ENCODE measurements at places on chromosomes 3 and 15.

- DNase-seq: no peak
Measured at GRCh38 chr3:126782536-126782935, 78.5 kb downstream of the CHCHD6 start.

GRCh38 chr3:73924048-73924447 lies 299.3 kb upstream of the PDZRN3 start:
- DNase-seq: no peak

- no peak for DNase-seq
Measured at GRCh38 chr15:35104526-35105147, 19.5 kb upstream of the NANOGP8 start.

- DNase-seq: no peak
Measured at GRCh38 chr15:85362436-85363081, 17.8 kb upstream of the AKAP13 start.

DNA sequence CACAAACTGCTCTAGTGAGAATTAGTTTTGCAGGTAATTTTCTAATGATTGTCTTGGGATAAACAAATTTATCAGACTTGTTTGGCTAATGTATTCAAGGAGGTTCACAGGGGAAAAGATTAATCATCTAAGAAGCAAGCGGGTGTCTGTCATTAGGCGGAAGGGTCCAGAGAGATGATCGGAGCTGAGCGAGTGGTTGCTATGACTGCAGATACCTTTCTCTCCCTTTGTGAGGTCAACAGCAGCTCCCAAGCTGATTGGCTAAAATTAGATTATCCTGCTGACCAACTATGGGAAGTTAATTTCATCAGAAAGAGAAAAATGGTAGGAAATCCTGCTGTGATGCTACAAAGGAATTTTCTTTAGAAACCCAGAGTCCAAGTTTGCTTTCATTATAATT lies 276.0 kb downstream of the SOX2 start:
- no peak for DNase-seq

GRCh38 chr3:79019137-79019923 lies 748.5 kb downstream of the ROBO1 start:
- DNase-seq: peak; percentile 7

GRCh38 chr3:9108876-9109567 lies 140.4 kb downstream of the SRGAP3 start:
- no peak for DNase-seq

- DNase-seq: no peak
Measured at GRCh38 chr3:167001374-167001773, 378.7 kb downstream of the ZBBX start.

GRCh38 chr15:100781961-100782530 lies 97.6 kb upstream of the ALDH1A3 start:
- no peak for DNase-seq

DNA sequence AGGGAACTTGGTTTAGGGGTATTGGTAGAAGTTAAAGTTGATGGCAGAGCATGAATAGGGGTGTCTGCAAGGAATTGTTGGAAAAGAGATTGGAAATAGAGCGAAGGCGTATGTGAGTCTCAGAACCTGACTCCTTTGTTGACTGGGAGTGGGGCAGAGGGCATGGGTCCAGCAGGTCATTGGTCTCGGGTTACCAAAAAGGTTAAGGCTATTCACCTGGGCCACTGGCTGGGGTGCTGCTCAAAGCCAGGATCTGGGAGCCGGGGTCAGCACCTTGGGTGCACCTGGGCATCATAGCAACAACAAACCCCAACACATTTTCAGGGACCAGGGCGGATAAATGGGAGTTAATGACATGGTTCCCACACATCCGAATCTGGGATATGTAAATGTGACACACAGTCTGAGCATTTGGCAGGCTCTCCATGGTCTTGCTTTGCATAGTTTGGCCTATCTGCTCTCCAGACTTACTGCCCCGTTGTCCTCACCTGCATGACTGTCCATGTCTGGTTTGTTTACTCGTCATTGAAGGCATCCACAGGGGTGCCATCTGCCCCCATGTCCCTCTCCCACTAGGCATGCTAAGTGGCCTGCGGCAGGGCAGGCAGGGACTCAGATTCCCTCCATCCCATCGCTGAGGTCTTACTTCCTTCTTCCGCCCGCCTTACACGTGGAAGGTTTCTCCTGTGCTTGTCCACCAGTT lies 10.1 kb downstream of the KLF13 start:
- DNase-seq: no peak

DNA sequence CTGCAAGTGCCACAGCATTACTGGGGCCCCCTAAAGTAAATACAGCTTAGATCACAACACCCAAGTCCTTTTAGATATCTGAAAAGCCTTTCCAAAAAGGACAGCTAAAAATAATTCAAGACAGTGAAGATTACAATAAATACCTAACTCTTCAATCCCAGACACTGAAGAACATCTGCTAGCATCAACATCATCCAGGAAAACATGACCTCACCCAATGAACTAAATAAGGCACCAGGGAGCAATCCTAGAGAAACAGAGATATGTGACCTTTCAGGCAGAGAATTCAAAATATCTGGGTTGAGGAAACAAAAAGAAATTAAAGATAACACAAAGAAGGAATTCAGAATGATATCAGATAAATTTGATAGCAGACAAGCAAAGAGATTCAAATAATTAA lies 71.7 kb upstream of the TTC14 start:
- no peak for DNase-seq

DNA sequence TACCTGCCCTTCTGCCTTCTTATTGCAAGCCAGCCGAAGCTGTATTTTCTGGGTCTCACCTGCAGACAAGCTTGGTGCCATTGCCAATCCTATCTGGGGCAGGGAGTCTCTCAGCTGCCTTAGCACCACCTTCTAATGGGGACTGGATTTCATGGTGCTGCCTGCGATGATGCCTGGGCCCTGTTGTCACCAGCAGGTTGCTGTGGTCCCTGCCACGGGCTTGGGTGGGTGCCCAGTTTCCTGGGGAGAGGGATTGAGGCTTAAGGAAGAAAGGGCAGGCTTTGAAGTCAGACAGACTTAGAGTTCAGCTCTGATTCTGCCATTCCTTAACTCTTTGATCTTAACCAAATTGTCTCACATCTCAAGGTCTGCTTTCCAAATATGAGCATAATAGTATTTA lies 87.4 kb upstream of the CD96 start:
- no peak for DNase-seq

GRCh38 chr15:44308889-44309288 lies 20.4 kb downstream of the GOLM2 start:
- no peak for DNase-seq

DNA sequence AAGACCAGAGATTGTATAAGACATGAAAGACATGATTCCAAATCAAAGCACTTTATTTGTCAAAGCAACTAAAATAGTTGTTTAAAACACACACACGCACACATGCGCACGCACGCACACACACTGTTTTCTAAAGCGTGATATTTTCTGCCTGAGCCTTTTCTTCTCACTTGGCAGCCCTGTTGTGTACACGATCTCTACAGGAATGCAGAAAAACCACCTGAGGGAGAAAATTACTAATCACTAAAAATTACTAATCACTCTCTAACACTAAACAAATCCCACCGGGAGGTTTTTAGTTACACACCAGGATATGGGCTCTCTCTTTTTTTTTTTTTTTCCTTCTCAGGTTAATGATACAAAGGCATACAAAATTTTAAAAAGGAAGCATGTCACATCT lies 160.1 kb upstream of the ATP11B start:
- no peak for DNase-seq

- no peak for DNase-seq
Measured at GRCh38 chr15:51051776-51052175, 42.9 kb downstream of the TNFAIP8L3 start.

- no peak for DNase-seq
Measured at GRCh38 chr3:68467465-68467864, 464.9 kb downstream of the TAFA4 start.

GRCh38 chr15:81889485-81889881 lies 156.3 kb downstream of the MEX3B start:
- DNase-seq: no peak

DNA sequence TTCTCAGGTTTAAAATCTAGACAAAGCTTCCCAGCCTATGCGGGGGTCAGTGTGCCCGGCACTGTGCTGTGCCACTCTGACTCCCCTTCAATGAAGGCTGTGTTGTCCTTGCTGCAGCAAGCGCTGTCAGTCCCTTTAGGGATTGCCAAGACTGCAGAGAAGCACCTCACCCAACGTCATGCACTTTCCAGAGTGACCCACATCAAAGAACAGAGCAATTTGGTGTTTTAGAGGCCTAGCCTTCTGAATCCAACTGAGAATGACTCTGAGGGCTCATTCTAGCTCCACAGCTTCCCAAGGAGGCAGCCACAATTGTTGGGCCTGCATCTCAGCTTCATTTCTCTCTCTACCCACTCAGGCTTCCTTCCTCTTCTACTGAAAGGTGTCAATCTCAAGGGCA lies 26.4 kb downstream of the SLC9A9 start:
- DNase-seq: no peak

- no peak for DNase-seq
Measured at GRCh38 chr3:143751643-143752178, 96.6 kb downstream of the SLC9A9 start.

DNA sequence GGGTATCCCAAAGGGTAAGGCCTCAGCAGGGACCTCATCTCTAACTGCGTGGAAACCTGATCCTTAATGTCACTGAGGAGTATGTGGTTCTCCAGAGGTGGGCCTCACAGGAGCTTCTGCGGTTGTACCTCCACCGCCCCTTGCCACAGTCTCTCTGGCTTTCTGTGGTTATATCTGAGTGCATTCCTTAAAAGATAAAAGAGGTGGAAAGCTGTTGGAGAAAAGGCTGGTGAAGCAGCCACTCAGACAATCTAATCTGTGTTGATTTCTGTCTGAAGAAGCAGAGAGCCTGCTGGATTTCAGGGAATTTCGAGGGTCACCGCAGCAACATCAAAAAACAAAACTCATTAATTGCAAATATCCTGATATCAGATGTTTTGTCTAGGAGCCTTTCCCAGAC lies 51.4 kb downstream of the SEMA6D start:
- DNase-seq: no peak

- no peak for DNase-seq
Measured at GRCh38 chr15:70244978-70245542, 147.3 kb upstream of the TLE3 start.

- peak; percentile 57 for DNase-seq
Measured at GRCh38 chr3:63961891-63962290, 49.7 kb upstream of the SCAANT1 start.

DNA sequence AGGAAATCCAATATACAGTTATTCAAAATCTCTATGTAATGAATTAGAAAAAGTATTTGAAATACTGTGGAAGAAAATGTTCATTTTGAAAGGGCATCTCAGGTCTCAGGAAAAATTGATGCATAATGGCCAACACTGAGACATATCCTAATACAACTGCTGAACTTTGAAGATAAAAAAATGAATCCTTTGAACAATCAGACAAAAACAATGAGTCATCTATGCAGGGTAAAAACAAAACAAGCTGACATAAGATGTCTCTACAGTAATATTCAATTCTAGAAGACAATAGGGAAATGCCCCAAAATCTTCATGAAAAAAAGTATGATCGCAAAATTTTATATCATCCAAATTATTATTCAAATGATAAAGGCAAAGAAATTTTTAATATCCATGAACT lies 34.0 kb upstream of the ZNF280D start:
- no peak for DNase-seq

DNA sequence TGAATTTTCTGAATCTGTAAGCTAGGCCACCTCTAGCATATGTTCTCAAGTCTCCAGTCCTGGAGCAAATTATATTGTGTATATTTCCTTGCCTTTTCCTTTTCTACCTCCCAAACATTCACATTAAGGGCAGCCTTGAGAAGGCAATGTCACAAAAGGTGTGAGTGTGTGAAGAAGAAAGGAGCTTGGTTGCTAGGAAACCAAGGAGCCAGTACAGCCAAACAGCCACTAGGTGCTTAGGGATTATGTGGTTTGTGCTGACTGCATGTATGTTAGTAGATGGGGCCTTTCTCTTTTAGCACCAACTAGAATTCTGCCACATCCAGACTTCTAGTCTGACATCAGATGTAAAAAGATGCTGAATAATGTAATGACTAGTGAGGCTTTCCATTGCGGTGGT lies 118.8 kb upstream of the DAZL start:
- peak; percentile 23 for DNase-seq

- no peak for DNase-seq
Measured at GRCh38 chr3:28743831-28744230, 395.2 kb upstream of the AZI2 start.

- no peak for DNase-seq
Measured at GRCh38 chr15:45855210-45855906, 220.5 kb downstream of the SQOR start.

DNA sequence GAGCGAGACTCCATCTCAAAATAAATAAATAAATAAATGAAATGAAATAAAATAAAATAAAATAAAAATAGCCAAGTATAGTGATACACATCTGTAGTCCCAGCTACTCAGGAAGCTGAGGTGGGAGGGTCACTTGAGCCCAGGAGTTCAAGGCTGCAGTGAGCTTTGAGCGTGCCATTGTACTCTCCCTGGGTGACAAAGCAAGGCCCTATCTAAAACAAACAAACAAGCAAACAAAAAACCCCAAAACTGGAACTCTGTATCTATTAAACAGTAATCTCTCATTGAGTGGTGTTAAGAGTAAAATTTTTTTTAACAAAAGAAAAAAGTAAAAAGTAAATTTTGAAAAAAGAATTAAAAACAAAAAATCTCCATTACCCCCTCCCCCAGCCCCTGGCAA lies 20.8 kb downstream of the EPM2AIP1 start:
- DNase-seq: no peak

- no peak for DNase-seq
Measured at GRCh38 chr3:64392001-64392400, 166.7 kb upstream of the PRICKLE2 start.

DNA sequence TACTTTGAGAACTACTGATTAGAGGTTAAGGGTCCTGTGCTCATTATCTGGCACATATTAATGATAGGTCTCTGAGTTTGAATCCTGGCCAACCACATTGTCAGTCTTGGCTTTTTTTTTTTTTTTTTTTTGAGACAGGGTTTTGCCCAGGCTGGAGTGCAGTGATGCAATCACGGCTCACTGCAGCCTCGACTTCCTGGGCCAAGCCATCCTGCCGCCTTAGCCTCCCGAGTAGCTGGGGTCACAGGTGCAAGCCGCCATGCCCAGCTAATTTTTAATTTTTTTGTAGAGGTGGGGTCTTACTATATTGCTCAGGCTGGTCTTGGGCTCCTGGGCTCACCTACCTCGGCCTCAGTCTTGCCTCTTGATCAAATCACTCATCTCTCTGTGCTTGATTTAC lies 547 bp upstream of the PCCB start:
- DNase-seq: peak; percentile 21

DNA sequence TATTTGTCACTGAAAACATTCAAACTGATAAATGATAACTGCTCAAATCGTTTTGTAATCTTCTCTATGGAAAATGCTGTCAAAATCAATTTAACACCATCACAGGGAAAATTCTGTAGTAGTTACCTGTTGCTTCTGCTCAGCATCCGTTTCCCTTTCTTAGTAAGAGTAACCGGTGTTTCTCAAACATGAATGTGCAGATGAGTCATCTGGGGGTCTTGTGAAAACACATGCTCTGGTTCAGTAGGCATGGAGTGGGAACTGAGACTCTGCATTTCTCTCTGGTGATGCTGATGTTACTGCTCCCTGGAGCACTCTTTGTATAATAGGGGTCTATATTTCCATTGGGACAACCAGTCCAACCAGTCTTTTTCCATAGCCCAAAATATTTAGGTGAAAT lies 145.1 kb downstream of the SEMA6D start:
- no peak for DNase-seq

- no peak for DNase-seq
Measured at GRCh38 chr3:28012830-28013229, 228.6 kb upstream of the CMC1 start.

Measured in RPMI8226 (cell line).